Stimulated activated CD4-positive, alpha-beta T cell treated with anti-CD3 and anti-CD28 coated beads, Interleukin-12 subunit alpha, Interleukin-12 subunit beta, amount 100 ng/mL, for 4 hours (primary cell): ENCODE measurements at places on chromosomes 2 and 18.

GRCh38 chr2:46001741-46002506 lies 295.3 kb upstream of the EPAS1 start:
- no peak for DNase-seq

- no peak for DNase-seq
These were observed 4.9 kb upstream of the WNT10A start for GRCh38 chr2:218875692-218876246.

- no peak for DNase-seq
These were observed 51.9 kb downstream of the ANKMY1 start for GRCh38 chr2:240505910-240506309.

GRCh38 chr2:40251137-40251536 lies 200.8 kb downstream of the SLC8A1 start:
- no peak for DNase-seq

DNA sequence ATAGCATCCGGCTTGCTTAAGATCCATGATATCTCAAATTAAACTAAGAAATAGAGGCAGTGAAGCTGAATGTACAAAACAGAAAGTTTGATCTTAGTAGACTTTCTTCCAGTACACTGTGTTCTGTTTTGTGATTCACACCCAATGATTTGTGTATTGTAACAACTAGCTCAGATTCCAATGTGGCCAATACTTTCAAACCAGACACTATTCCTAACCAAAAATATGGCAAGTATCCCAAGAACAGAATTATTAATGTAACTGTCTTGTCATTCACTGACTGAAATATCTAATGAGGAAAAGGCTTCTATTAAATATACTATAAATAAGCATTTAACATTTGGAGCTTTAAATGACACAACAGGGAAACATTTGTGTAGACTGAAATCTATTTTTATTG lies 299.1 kb downstream of the NRXN1 start:
- DNase-seq, result no peak

- DNase-seq, result no peak
These were observed 180.9 kb downstream of the ZBTB7C start for GRCh38 chr18:48228301-48228715.
